Cerebellar cortex (tissue), 1 donor: ENCODE measurements at places on chromosomes 11 and 22.

- no peak for DNase-seq
Measured at GRCh38 chr11:15880291-15880690, 476.1 kb downstream of the SOX6 start.

DNA sequence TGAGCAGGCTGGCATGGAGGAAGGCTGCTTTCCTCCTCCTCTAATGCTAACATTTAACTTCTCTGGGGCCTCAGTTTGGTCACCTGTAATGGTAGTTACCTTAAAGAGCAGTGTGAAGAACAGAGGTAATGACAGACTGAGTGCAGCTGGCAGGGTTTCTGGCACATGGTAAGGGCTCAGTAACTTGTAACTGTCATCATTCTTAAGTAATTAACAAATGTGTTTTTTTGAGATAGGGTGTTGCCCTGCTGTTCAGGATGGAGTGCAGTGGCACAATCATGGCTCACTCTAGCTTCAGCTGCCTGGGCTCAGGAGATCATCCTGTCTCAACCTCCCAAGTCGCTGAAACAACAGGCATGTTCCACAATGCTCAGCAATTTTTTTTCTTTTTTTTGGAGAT, 242.0 kb upstream of the SYN3 start:
- DNase-seq, result no peak

DNA sequence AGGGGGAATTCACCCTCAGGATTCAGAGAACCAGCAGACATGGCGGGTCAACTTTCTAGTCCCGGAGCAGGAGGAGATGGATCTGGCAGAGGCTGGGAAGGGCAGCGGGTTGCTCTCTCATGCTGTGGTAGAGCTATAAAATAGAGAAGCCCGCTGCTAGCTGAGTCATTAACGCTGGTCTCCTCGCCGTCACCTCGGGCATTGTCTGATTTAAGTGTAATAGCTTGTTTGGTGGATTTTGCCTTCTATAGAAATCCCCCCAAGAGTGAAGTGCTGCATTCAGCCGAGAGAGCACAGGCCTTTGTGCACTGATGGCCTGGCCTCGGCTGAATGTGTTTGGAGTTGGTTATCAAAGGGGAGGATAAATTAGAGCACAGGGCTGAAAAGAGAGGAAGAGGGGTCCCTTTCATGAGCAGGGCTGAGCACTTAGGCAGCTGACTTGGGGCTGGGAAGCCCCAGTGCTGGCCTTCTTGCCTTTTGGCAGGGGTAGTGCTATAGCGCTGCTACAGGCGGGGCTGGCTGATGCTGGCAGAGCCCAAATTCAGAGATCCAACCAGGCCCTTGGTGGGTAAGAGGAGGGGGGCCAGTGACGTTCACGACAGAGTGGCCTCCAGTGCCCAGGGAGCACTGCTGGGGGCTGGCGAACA, 161.1 kb upstream of the CADM1 start:
- no peak for DNase-seq

- peak; percentile 80 for DNase-seq
Measured at GRCh38 chr22:29004647-29005371, 56.8 kb downstream of the C22orf31 start.

DNA sequence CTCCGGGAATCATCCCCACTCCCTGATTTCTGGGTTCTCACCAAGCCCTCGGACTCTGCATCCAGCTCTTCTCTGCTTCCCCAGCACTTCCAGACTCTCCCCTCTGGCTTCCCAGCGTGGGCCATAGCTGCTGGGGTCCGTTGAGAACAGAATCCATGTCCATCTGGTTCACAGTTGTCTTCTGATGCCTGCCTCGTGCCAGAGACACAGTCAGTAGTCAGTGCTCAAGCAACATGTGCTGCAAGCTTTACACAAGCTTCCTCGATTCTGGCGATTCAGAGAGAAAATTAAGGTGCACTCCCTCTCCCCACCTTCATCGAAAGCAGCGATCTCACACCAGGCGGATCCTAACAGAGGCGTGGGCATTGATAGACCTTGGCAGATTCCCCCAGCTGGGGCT, 495.5 kb downstream of the TBC1D22A start:
- DNase-seq, result peak; percentile 3

GRCh38 chr22:32204856-32205722, at the start of gene RFPL2:
Gene RFPL2 (minus strand): TSS chr22:32205073. CDS start chr22:32202451, 2,622 bp downstream.
- peak; percentile 70 for DNase-seq

- no peak for DNase-seq
Measured at GRCh38 chr11:96134602-96135001, 208.4 kb downstream of the MAML2 start.

GRCh38 chr22:42270176-42270509, 310 bp downstream of the TCF20 start:
- no peak for DNase-seq

DNA sequence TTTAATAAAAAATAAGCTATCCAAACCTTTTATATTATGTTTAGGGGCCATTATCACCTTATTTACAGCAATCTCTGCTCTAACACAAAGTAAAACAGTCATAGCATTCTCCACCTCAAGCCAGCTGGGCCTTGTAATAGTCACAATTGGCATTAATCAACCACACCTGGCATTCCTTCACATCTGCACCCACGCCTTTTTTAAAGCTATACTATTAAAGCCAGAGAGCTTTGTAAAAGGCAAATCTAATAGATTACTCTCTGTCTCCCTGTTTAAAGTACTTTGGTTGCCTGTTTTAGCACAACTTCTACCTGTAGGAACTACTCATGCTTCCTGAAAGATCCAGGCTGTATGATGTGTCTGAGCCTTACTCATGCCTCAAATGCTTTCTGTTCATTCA, 113.1 kb downstream of the CSNK2A3 start:
- DNase-seq, result no peak

DNA sequence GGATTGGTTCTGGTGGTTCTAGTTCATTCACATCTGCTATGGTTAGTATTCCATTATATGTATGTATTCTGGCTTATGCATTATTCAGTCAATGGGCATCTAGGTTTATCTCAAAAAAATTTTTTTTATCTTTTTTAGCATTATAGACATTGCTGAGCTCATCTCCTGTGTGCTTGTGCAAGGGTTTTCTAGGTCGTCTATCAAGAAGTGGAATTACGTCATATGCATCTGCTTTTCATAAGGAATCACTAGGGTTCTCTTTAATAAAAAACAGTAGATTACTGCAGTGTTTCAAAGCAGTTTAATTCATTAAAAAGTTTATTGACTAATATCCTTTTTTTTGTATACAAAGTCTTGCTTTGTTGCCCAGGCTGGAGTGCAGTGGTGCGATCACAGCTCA, 21.3 kb downstream of the TBC1D22A start:
- no peak for DNase-seq
